ENCODE measurements at places on chromosomes 12 and 14. TPM values are rescaled to one million over a fixed set of nuclear protein-coding genes. Genes with fewer than 3 reads are reported as not detected.

SIX6 gene
- polyA plus RNA-seq: not detected

- H3K4me1 ChIP-seq: no peaks in the 10 kb centered on the region
- no peaks in the 10 kb centered on the region for H3K36me3 ChIP-seq
- H3K4me3 ChIP-seq: no peak overlapping the region
- no peak for DNase-seq
These were observed 130.1 kb downstream of the KITLG start for GRCh38 chr12:88450136-88450535.

AICDA gene
- not detected for polyA plus RNA-seq

SLC6A15 gene
- polyA plus RNA-seq: not detected

GRCh38 chr14:101959277-101959676 is 5.1 kb upstream of the DYNC1H1 start:
- H3K27me3 ChIP-seq: no peaks in the 10 kb centered on the region
- H3K4me3 ChIP-seq: no peak overlapping the region
- H3K27ac ChIP-seq: no peak overlapping the region
- peaks cover 9% of the 10 kb centered on the region for H3K4me1 ChIP-seq
- no peaks in the 10 kb centered on the region for H3K36me3 ChIP-seq
- no peak for DNase-seq

DNA sequence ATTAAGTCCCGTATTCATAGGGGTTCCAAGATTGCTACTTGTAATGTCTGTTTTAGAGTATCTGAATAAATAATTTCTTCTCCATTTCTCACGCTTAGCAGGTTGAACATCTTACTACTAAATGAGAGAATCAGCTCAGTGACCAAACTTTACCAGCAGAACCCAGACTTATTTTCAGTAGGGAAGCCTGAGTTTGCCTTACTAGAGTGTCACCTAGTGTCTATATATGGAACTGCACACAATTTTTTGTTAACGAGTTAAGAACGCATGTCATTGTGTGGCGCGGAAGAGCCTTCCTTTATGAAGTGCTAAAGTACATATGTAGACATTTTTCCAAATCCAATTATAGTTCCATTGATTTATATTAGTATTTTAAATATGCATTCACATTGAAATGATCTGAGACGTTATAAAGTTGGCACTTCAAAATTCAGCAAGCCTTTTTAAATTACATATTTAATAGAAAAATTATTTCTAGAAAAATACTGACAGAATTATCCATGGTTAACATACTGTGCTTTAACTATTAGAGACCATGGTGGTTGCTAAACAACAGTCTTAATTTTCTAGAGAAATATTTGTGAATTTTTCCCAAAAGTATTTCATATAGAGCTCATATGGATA is 88.3 kb downstream of the RPS29 start:
- no peaks in the 10 kb centered on the region for H3K36me3 ChIP-seq
- peak; percentile 72 for DNase-seq
- no peak overlapping the region for H3K27ac ChIP-seq

Data from B cell (primary cell).